ENCODE measurements at places on chromosomes 13 and 19.
A peak's percentile ranks its signal among the peaks of the same experiment; 100 is the strongest.

DNA sequence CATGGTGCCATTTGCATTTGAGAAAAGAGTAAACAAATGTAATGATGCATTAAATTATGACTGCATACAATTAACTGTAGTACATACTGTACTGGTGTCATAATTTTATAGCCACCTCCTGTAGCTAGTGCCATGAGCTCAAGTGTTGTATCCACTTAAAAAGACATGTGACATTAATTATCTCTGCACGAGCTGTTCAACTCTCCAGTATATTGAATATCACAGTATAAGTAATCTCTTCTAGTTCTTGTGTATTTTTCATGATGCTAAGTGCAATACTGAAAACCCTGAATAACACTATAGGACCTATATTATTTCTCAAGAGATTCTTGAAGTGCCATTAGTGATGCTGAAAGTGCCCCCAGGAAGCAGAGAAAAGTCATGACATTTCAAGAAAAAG lies 387.3 kb downstream of the PCDH17 start:
- DNase-seq: no peak

DNA sequence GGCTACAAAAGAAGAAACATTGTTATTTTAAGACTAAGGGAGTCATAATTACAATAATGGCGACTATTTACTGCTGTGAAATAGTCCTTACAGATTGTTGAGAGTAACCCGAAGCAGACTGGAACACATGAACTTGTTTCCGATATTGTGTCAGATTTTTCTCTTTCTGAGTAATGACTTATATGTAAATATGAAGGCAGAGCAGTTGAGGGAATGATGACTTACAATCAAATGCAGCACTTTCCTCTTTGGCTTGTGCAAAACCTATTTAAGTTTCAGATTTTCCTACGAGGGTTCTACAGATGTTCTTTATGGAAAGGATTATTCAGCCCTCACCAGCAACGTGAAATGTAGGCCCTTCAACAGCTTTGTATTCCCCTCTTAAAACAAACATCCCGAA lies 198.6 kb downstream of the RGCC start:
- DNase-seq: no peak

DNA sequence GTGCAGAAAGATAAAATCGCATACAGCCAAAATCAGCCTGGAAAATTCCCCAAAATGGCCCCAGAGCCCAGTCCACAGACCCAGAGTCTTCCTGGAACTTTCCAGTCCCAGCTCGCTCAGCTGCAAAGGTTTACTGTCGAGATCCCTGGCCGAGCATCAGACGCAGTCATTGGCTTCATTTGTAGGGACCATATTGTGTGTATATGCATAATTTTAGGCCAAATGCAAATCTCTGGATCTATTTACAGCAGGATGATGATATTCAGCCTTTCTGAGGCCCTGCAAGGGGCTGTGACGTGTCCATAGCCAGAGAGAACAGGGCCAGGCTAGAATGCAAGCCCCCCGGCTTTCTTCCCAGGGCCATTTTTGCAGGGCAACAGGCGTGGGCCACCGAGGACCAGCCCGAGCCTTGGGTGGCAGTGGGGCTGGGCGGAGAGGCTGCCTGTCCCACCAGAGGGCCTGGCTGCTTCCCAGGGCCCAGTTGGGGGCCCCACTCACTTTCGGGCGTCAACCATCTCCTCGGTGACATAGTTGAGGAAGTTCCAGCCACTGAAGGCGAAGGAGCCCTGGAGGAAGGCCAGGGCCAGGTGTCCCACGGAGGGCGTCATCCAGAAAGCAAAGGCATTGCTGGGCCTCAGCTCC lies 13.7 kb downstream of the SLC7A10 start:
- DNase-seq: no peak

GRCh38 chr19:33192010-33192409 lies 2.1 kb upstream of the LRP3 start:
- DNase-seq: no peak

GRCh38 chr19:15551293-15552004 lies 43.1 kb downstream of the CYP4F22 start:
- no peak for DNase-seq

DNA sequence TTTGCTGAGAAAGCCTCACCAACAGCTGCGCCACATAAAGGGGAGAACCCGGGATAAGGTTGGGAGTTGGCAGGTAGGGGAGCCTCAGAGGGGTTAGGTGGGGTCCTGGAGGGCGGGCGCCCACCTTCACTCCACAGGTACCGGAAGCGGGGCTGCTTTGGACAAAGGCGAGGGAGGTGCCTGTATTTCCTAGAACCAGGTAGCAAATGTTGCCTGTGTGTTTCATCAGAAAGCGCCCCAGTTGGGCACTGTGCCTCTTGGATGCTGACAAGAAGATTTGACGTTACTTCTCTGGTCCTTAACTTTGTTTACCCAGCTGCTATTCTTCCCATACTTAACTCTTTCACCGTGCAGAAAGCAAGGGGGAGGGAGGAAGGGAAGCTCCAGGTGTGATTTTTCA lies 278.9 kb downstream of the ZNF536 start:
- DNase-seq: no peak

DNA sequence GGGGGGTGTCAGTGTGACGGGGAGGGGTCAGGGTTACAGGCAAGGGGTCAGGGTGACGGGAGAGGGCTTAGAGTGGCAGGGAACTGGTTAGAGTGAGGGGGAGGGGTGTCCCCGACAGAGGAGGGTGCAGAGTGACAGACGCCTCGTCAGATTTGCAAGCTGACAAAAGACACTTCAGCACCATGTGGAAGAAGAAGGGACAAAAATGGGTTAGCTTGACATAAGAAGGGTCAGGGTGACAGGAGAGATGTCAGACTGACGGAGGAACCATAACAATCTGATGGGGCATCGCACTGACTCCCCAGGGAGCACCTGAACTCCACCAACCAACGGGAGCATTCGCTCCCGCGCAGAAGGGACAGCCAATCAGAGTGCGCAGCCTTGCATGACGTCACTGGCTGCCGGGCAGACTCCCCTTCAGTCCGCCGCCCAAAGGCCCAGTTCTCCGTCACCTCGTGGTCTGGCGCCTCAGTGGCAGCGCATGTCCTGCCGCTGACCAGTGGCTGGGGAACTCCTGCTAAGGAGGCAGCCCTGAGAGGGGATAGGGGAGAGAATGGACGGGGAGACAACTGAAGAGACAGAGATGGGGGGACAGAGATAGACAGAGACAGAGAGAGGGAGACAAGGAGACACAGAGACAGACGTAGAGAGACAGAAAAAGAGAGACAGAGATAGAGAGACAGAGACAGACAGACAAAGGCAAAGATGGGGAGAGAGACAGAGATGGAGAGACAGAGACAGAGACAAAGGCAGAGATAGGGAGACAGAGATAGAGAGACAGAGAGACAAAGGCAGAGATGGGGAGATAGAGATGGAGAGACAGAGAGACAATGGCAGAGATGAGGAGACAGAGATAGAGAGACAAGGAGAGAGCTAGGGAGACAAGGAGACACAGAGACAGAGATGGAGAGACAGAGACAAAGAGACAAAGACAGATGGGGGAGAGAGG lies 30.2 kb downstream of the C19orf81 start:
- peak; percentile 5 for DNase-seq

DNA sequence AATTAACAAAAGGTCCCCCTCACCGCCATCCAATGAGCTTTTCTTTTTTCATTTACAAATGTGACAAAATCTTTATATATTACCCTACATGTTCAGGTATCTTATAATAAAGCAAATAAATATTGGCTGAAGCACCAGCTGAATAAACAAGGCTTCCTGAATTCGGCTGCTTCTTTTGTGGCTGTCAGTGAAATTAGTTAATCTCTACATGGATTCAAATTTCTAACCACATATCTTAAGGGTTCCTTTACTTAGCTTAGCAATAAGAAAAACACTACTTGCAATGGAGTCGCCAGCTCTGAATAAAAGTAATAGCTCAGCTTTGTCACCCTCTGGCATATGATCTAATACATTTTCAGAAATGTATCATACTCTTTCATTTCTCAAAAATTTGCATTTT lies 104.3 kb downstream of the CCNA1 start:
- no peak for DNase-seq

DNA sequence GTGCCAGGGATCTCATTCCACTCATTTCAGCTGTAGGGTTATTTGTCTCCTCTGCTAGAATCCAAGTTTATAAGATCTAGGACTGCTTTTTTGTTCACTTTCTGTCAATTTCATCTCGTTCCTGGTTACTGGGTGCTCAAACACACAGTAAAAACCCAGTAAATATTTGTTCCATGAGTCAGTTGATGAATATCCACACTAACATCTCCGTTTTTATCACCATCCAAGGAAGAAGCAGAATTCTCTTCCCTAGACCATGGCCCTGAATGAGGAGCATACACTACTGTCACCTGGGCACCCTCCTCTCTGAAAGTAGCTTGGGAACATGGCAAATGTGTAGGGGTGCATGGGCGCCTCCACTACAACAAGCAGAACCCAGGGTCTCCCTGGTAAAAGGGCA lies 390.8 kb downstream of the FOXO1 start:
- peak; percentile 11 for DNase-seq

- no peak for DNase-seq
Observed at GRCh38 chr13:78465250-78465649, 138.1 kb downstream of the POU4F1 start.

- no peak for DNase-seq
Observed at GRCh38 chr13:112447306-112447705, 71.2 kb downstream of the SPACA7 start.

- no peak for DNase-seq
Observed at GRCh38 chr13:99178636-99179035, 22.0 kb upstream of the UBAC2 start.

GRCh38 chr19:37932985-37933936 lies 26.3 kb downstream of the SIPA1L3 start:
- no peak for DNase-seq

- no peak for DNase-seq
Observed at GRCh38 chr13:75521956-75522355, 15.7 kb downstream of the COMMD6 start.

GRCh38 chr19:4449639-4450028 lies 8.0 kb downstream of the UBXN6 start:
- no peak for DNase-seq

DNA sequence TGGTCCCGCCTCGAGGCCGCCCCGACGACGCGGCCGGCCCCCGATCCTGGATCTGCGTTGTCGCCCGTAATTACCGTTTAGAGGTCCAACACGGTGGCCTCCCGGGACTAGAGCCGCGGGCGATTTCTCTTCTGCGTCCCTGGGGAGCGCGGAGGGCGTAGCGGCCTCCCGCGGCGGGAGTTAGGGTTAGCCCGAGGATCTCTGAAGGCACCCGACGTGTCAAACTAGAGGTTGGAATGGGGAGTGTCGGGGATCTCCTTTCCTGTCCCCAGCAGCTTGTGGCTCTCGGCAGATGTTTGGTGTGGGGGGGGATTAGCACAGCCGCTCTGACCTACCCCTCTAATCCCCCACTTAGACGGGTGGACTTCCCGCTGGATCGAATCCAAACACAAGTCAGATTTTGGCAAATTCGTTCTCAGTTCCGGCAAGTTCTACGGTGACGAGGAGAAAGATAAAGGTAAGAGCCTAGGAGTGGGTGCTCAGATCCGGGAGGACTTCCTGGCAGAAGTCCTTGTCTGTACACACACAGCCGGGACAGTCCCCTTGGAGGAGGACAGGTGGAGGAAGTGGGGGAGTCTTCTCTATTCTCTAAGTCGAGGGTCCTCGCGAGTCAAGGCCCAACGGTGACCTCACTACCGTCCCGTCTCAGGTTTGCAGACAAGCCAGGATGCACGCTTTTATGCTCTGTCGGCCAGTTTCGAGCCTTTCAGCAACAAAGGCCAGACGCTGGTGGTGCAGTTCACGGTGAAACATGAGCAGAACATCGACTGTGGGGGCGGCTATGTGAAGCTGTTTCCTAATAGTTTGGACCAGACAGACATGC lies 581 bp downstream of the CALR start:
- no peak for DNase-seq

DNA sequence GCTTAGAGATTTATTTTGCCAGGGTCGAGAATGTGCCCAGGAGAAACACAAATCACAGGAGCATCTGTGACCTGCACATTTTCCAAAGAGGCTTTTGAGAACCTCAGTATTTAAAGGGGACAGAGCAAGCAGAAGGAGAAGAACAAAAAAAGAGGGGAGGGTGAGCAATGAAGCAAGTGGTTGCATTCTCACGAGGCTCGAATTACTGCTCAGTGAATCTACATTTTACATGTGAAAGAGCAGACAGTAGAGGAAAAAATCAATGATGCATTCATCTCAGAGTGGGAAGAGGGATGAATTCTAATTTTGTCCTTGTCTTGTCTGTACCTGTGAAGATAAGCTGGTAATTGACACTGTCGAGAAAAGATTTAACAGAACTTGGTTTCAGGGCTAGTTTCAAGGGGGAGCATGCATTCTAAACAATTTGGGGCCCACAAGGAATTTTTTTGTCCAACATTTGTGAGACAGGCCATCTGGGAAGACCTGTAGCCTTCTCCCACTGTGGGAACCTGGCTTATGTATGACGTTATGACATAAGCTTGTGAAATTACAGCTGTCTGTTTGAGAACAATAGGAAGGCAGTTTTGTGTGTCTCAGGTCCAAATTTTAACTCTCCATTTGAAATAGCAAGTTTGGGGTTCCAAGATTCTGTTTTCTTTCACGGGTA lies 855.1 kb downstream of the SLITRK5 start:
- DNase-seq: no peak

DNA sequence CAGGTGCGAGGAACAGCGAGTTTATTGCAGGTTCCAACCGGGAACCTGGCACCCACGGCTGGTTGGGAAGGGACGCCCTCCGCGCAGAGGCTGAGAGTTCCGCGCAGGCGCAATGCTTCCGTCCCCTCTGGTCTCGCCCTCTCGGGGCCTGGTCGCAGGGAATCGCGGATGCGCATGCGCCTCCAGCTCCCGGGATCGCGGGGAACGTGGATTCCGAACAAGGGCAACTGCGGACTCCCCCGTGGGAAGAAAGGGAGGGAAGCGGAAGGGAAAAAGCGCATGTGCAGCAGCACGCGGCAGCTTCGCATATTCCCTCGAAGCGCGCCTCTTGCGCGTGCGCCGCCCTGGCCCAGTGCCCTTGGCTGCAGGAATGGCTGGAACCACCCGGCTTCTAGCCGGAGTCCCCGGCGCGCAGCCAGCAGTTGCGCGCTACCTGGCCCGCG lies 1.1 kb downstream of the TSSK6 start:
- no peak for DNase-seq

GRCh38 chr13:72970301-72970880 lies 88.4 kb upstream of the KLF5 start:
- DNase-seq: no peak

- no peak for DNase-seq
Observed at GRCh38 chr19:17616961-17617806, 61.7 kb downstream of the COLGALT1 start.

GRCh38 chr19:36041831-36042230 lies 9.2 kb upstream of the CLIP3 start:
- DNase-seq: peak; percentile 71

- DNase-seq: no peak
Observed at GRCh38 chr13:100854006-100854405, 179.4 kb upstream of the TMTC4 start.

Data from BJ (cell line).